Right renal cortex interstitium (tissue), 3 donors: ENCODE measurements at places on chromosomes 6 and 20.

GRCh38 chr20:23133560-23133998 lies 47.5 kb upstream of the CD93 start:
- DNase-seq, result no peak

DNA sequence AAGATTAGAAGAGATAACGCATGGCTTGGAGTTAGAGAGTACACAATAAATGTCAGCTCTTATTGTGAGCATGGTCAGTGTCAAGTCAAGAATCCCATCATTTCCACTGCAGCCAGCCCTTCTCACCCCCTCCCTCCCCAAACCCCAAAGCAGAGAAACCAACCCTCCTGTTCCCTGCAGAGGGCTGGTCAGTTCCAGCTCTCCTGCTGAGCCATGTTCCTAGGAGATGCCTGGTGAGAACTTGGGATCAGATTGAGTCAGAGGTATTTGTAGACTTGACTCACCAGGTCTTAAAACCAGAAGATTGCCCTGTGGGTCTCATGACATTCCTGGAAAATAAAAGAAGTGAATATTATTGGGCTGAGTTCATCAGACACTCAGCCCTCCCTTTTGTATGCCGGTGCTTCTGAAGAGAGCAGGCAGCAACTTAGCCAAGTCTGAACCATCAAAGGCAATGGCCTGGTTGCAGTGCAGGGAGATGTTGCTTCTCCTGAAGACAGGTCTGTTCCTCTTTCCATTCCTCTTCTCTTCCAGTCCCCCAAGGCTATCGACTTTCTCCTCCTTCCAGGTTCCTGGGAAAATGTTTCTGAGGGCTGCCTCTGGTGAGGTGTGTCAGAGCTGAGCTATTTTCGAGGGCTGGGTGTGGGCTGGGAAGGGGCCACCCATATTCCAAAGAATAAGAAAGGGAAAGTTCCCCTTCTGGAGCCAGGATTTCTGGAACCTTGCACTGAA lies 278.2 kb upstream of the SUPT3H start:
- DNase-seq, result no peak

DNA sequence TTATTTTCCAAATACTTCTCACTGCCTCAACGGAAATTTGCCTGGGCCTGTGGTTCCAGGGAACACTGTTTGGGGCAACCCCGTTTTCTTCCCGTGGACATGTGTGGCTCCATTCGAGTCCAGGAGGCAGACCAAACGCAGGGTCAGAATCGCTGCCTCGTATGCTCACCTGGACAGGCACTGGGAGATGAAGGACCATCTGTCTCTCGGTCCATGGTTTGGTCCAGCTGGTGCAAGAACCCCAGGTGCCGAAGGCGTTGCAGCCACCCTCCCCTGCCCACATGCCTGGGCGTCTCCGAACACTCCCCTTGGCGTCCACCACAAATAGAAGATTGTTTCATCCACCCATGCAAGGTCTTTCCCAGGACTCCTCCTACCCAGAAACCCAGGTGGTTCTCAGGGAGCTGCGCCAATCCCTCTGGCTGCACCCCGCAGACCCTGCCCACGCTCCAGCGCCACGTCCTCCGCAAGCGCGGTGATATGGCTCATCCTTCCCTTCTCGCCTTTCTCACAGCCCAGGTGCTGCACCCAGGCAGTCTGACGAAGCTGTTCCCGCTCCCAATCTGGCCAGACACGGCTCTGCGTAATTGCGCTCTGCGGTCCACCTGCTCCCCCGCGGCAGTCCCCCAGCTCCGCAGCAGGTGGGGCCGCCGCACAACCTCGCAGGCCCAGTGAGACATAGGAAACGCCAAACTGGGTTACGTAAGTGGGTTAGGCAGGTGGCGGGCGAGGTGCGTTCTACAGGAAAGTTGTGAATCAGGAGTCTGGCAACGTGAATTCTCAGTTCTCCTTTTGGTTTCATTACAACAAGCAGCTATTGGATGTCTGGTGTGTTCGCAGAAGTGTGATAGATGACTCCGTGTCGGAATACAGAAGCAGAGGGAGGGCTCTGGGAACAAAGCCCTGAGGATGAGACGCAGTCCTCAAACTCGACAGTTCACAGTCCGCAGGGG lies 146.2 kb upstream of the ECI2 start:
- DNase-seq, result peak; percentile 43

DNA sequence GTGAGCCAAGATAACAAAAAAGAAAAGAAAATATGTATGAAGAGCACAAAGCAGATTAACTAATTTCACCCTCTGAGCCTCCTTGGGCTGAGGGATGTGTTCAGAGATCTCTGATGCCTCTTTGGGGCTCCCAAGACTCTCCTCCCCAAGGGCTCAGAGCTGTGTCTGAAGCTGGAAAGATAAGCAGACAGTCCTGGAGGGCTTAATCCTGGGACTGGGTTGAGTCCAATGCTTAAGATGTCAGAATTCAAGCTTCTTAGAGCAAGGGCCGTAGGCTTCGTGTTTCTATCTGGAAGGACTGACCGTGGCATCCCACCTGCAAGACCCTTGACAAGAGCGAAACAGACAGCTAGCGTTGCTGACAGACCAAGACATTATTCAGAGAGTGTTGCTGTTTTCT lies 229.0 kb downstream of the ZMYND8 start:
- no peak for DNase-seq

- DNase-seq, result no peak
Measured at GRCh38 chr6:86941461-86941860, 4.1 kb downstream of the HTR1E start.

GRCh38 chr6:108463784-108464183 lies 96.9 kb upstream of the FOXO3 start:
- no peak for DNase-seq

DNA sequence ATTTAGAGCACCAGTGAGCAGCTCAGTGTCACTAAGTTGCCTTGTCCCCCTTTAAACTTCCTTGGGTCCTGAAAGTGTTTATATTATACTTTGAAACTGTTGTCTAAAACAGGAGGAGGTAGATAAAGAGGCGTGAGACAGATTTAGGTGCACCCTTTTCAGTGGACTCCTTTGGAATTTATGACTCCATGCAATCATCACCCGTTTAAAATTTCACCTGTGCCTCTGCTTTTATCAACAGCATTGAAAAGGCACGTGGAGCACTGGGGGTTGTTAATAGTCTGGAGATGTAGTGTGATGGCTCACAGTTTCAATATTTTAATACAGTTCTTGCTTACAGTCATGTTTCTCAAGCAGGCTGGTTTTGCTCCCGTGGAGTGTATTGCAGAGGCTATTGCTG lies 162.2 kb downstream of the PHACTR1 start:
- no peak for DNase-seq

DNA sequence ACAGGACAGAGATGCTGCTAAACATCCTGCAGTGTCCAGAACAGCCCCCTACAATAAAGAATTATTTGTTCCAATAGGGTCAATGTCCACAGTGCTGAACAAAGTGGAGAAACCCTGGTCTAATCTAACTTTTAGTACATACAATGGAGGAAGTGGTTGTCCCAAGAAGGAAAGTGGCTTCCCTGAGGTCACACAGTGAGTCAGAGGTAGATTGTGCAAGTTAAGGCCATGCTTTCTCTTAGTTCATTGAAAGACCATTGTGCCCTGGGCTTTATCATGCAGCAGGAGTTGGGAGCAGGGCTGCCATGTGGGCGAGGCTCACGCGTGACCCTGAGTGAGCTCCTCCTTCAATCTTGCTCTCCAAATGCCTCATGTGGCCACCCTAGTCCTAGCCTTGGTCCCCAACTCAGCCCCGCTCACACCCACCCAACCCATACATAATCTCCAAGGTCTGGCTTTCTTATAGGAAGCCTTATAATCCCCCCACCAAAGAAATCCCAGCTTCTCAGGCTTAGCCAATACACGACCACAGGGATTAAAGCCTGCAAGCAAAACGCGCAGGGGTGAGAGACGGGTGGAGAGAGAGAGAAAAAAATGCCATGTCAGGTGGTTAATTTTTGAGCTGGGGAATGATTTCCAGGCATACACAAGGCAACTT lies 19.9 kb downstream of the SLC13A3 start:
- DNase-seq, result no peak

GRCh38 chr6:141561154-141561553 lies 571.6 kb upstream of the GJE1 start:
- DNase-seq, result no peak

GRCh38 chr20:10666221-10667076 lies 7.3 kb downstream of the JAG1 start:
- no peak for DNase-seq

GRCh38 chr6:101013612-101014195 lies 132.6 kb upstream of the ASCC3 start:
- DNase-seq, result no peak

- DNase-seq, result no peak
Measured at GRCh38 chr6:99187429-99187828, 162.0 kb downstream of the FAXC start.

GRCh38 chr6:137489046-137490005 lies 4.9 kb downstream of the OLIG3 start:
- no peak for DNase-seq

DNA sequence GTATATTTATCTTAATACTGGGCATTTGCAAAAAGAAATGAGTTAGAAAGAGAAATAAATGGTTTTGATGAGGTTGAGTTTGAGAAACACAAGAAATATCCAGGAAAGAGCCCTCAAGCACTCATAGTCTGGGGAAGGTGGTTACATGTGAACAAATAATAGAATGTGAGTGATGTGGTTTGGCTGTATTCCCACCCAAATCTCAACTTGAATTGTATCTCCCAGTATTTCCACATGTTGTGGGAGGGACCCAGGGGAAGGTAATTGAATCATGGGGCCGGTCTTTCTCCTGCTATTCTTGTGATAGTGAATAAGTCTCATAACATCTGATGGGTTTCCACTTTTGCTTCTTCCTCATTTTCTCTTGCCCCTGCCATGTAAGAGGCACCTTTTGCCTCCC lies 334.1 kb downstream of the COL12A1 start:
- DNase-seq, result no peak

GRCh38 chr6:148407372-148407771 lies 64.7 kb downstream of the SASH1 start:
- no peak for DNase-seq

DNA sequence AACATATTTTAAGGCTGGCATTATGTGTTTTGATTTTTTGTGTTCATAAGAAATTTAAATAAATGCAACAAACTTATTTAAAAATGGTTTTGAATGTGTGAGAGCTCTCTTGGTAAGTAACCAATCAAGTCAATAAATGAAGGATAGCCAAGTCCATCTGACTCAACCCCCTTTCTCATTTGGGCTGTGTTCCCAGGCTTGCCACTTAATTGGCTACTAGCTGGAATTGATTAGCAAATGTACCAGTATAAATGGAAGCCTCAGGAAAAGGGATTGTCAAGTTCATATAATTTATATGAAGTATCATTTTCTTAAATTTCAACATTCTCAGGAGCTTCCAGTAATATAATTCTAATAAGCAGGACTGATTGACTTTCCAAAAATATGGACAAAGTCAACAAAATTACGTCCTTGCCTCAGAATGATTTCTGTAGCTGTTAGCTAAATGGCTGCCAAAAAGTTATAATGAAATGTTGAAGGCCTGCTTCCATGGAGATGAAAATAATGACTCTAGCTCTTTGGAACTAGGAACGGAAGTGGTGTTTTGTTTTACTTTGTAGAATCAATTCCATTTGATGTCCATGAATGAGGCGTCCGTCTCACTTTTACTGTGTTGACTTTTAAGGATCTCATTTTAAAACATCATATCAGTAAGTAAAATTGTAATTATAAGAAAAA lies 614.9 kb downstream of the CDH26 start:
- DNase-seq, result no peak

- no peak for DNase-seq
Measured at GRCh38 chr6:4664117-4664626, 112.0 kb upstream of the CDYL start.

- DNase-seq, result no peak
Measured at GRCh38 chr6:142925575-142926110, 19.3 kb downstream of the HIVEP2 start.

DNA sequence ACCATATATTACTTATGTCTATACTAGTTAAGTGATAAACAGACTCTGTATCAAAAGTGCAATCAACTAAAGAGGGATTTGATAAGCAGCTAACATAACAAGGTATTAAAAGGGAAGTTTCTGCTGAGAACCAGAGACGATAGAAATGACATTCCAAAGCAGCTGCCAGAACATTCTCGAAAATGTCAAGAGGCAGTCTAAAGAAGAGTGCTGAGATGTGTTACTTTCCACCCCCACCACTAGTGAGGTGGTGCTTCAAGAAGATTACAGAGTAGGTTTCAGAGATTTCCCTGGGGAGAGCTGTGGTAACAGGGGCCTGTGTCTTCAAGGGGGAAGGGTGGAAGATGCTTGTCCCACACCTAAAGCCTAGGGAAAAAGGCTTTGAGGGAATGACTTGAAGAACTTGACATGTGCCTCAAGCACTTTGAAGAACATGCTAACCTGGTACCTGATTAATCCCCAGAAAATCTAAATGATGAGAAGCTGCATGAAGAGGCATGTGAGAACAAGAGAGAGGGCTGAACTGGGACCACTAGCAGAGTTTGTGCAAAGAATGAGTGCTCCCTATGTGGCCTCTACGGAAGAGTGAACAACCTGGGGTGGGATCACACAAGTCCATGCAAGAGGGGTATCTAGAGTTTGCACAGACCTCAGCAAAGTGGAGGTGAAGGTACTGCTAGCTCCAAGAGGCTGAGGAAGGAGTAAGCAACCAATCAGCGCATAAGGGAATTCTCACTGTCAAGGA lies 5.0 kb downstream of the FAM184A start:
- no peak for DNase-seq

DNA sequence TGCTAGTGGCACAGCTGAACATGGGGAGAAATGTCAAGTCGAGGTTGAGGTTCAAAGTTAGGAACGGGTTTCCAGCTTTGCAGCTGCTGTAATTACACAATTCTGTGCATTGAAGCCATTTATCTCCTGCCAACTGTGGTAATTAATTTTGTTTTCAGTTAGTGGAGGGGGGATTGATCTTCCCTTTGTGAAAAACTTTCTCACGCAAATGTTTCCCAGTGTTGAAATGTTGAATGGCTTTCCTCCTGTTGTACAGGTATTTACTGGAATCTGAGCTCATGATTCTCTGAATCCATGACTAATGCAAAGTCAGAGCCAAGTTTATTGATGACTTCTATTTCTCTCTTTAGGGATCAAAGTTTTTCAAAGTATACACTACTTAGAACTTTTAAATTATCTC lies 198.4 kb upstream of the SLC35B3 start:
- DNase-seq, result no peak

- DNase-seq, result no peak
Measured at GRCh38 chr6:137236581-137237355, 17.6 kb upstream of the IFNGR1 start.
